Hematopoietic multipotent progenitor cell treated with erythropoietin and hydrocortisone succinate and interleukin-3 and kit ligand, for 4 days (in vitro differentiated cells): ENCODE measurements at places on chromosomes 2 and 18.

GRCh38 chr2:73020657-73021370 is 50.7 kb downstream of the SFXN5 start:
- no peak for DNase-seq

- peak; percentile 95 for DNase-seq
These were observed 1.4 kb upstream of the YES1 start for GRCh38 chr18:813172-814071.

DNA sequence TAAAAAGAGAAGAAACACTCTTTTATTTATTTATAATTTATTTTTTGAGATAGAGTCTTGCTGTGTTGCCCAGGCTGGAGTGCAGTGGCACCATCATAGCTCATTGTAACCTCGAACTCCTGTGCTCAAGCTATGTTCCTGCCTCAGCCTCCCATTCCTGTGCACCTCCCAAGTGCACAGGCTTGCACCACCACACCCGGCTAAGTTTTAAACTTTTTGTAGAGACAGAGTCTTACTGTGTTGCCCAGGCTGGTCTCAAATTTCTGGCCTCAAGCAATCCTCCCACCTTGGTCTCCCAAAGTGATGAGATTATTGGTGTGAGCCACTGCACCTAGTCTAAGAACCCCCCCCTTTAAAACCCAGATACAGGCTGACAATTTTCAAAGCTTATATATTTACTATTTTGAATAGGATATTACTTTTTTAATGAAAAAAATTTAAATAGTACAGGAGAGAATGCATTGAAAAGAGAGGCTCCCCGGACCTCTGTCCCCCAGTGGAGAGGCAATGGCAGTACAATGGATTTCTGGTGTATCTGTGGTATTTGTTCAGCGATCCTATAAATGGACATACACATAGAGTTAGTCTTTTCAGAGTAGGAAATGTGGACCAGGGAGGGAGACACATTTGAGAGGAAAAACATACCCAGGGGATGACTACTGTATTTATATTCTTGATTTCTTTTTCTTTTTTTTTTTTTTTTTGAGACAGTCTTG is 48.1 kb upstream of the CNOT11 start:
- peak; percentile 50 for DNase-seq

GRCh38 chr2:8391126-8391525 is 290.7 kb upstream of the ID2 start:
- DNase-seq, result no peak

DNA sequence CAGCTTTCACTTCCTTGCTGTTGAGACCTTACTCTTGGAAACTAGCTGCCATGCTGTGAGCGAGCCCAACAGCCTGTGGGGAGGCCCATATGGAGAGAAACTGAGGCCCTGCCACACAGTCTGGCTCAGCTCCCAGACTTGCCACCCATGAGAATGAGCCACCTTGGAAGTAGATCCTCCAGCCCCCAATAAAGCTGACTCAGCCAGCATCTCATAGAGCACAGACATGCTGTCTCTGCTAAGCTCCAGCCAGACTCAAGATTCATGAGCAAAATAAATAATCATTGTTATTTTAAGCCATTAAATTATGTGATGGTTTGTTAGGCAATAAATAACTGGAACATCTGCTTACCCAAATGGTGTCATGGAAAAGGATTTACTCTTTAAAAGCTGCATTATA is 53.6 kb upstream of the DDX18 start:
- no peak for DNase-seq

GRCh38 chr18:45122506-45122905 is 441.8 kb downstream of the SETBP1 start:
- DNase-seq, result no peak

DNA sequence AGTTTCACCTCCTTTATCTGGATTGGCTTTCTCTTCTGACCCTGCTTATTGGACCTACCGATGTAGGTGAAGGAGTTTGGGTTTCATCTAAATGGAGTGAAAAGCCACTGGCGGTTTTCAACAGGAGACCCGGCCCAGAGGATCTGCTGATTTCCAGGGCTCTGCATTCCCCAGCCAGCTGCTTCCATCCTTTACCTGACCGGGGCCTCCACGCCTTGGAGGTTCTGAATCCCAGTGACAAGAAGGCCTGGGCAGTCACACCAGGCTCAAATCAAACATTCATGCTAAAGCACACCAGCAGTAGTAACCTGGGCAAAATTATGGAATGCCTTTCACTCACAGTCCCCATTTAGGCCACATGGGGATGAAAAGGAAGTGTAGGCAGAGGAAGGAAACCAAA is 30.0 kb upstream of the RTTN start:
- no peak for DNase-seq

- DNase-seq, result peak; percentile 15
These were observed 155.4 kb downstream of the MAP2 start for GRCh38 chr2:209579230-209579749.

GRCh38 chr18:24762511-24762910 is 302.1 kb downstream of the HRH4 start:
- no peak for DNase-seq

- DNase-seq, result no peak
These were observed 180.2 kb upstream of the KLHL29 start for GRCh38 chr2:23204685-23205242.

- no peak for DNase-seq
These were observed 96.3 kb upstream of the FZD7 start for GRCh38 chr2:201937343-201937742.

GRCh38 chr2:170512266-170512665 is 202.9 kb upstream of the SP5 start:
- DNase-seq, result no peak

DNA sequence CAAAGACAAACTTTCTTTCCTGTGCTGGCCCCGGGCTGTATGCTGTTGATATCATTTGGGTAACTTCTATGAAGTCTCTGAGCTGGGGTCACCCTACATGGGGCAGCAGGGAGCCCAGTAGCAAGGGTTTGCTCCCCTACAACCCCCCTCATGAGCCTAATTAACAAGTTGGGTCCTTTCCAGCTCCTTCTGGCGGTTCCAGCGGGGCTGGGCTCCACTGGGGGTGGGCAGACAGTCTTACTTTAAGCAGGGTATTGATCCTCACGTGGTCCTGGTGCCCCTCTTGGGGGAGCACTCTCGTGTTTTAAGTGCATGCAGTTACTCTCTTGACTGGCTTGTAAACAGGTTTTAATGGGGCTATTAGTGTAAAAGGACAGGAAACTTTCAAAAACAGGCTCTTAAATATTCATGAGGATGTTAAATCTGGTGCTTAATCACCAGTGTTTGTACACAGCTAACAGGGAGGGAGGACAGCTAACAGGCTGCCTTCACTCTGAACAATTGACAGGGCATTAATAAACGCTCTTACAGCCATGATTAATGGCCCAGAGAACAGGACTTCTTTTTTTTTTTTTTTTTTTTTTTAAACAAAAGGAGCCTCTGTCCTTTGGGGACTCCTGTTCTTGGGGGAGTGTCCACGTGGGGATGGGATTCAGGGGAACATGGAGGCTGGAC is 36.6 kb upstream of the SKOR2 start:
- no peak for DNase-seq

DNA sequence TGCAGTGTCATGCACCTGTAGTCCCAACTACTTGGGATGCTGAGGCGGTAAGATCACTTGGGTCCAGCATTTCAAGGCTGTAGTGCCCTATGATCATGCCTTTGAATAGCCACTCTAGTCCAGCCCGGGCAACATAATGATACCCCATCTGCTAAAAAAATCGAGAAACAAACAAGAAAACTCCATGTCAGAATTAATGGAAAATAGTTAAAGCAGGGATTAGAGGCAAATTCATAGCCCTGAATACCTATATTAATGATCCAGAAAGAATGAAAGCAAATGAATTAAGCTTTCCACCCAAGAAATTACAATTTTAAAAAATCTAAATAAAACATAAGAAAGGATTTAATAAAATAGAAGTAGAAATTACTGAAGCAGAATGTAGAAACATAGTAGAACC is 143.0 kb downstream of the MYO3B start:
- DNase-seq, result no peak

DNA sequence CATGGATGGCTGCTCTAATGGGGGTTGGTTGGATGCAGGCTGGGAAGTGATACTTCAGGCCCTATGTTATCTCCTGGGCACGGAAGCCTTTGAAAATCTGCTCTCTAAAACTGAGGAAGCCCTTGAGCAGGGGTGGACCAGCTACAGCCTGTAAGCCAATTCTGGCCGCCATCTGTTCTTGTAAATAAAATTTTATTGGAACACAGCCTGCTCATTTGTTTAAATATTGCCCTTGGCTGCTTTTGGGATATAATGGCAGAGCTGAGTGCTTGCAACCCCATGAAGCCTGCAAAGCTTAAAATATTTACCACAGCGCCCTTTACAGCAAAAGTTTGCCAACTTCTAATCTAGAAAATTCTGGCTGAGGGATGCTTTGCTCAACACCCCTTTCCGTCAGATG is 11.9 kb upstream of the IGFBP2 start:
- DNase-seq, result no peak

- no peak for DNase-seq
These were observed 46.7 kb downstream of the ICA1L start for GRCh38 chr2:202824901-202825300.

- DNase-seq, result peak; percentile 15
These were observed 318.9 kb upstream of the ACVR2A start for GRCh38 chr2:147525819-147526489.

DNA sequence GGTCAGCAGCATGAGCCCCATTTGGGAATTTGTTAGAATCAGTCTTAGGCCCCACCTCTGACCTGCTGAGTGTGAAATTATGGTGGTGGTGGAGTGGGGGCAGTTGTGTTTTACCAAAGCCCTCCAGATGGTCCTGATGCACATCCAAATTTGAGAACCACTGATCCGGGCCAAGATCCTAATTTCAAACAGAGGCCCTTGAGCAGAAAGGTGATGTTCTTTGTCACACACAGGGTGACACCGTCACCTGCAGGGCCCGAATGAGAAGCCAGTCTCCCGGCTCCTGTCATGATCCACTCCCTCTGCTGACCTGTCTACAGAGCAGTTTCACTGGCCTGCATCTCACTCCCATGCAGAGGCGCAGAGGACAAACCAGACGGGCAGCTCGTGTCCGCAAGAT is 129.9 kb downstream of the TRIM43 start:
- no peak for DNase-seq

GRCh38 chr2:238908960-238909951 is 61.4 kb downstream of the TWIST2 start:
- DNase-seq, result no peak

GRCh38 chr2:232351686-232352510 is 26.7 kb upstream of the ALPP start:
- no peak for DNase-seq

GRCh38 chr2:134718023-134718816 is 580 bp downstream of the TMEM163 start:
- peak; percentile 64 for DNase-seq

GRCh38 chr2:198096002-198096401 is 291.6 kb downstream of the PLCL1 start:
- peak; percentile 46 for DNase-seq

DNA sequence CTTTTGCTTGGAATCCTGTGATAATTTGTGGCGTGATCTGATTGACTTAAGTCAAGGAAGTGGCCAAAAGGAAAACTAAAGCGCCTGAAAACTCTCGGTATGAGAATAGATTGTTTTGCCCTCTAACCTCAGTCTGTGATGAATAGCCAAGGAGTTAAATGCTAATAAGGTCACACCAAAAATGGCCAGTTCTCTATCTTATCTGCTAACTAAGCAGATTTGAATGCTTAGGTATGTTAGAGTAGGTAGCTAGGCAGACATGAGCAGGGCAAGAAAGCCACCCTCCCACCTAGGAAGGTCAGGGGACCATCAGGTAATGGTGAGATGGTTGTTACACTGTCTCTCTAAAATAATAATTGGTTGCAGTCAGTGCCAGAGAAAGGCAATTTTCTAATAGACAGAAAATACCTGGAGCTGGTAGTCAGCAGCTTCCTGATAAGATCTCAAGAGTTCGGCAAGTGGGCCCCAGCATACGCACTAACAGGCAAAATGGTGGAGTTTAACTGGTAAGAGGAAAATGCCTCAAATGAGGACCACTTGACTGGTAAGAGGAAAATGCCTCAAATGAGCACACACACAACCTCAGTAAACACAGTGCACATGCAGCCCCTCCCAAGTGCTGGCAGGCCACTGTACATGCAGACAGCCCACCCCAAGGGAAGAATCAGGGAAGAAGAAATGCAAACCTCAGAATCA is 468.4 kb downstream of the MBD2 start:
- DNase-seq, result no peak
